ENCODE measurements at places on chromosomes 16 and 17.

GRCh38 chr16:11627822-11628457 is 40.3 kb upstream of the SNN start:
- no peak for DNase-seq

DNA sequence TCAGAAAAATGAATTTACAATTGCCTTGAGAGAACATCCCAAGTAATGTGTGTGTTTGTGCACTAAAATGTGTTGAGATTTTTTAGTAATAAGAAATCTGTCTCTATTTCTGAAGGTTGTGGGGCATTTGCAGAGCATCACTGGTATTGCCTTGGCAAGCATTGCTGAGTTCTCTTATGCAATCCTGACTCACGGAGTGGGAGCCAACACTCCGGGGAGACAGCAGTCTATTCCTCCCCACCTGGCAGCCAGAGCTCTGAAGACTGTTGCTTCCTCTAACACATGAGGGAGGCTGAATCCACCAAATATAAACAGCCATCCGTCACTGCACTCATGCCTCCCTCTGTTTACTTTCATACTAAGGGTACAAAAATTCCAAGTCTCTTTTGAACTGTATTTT is 10.6 kb downstream of the CNTD1 start:
- DNase-seq, result no peak

DNA sequence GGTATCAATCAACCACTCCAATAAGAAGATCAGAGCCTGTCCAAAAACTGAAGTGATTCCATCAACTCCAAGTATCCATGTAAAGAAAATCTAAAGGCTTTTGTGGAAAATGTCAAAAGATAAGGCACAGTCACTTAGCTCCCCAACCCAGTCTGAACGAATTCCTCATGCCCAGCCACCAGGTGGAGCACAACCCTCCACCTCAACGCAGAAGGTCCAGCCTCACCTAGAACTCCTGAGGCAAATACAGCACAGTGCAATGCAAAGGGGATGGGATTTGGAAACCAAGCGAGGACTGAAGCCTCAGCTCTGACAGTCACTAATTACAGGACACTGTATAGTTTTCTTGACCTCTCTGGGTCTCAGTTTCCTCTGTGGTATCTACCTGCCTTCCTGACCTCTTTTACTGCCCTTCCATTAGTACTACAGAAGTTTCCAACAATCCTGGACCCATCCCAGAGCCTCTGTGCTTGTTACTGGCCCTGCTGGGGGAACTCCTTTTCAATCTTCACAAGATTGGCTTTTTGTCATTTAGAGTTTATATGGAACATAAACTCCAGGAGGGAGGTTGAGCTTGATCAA is 2.0 kb downstream of the NCBP3 start:
- DNase-seq, result peak; percentile 38

DNA sequence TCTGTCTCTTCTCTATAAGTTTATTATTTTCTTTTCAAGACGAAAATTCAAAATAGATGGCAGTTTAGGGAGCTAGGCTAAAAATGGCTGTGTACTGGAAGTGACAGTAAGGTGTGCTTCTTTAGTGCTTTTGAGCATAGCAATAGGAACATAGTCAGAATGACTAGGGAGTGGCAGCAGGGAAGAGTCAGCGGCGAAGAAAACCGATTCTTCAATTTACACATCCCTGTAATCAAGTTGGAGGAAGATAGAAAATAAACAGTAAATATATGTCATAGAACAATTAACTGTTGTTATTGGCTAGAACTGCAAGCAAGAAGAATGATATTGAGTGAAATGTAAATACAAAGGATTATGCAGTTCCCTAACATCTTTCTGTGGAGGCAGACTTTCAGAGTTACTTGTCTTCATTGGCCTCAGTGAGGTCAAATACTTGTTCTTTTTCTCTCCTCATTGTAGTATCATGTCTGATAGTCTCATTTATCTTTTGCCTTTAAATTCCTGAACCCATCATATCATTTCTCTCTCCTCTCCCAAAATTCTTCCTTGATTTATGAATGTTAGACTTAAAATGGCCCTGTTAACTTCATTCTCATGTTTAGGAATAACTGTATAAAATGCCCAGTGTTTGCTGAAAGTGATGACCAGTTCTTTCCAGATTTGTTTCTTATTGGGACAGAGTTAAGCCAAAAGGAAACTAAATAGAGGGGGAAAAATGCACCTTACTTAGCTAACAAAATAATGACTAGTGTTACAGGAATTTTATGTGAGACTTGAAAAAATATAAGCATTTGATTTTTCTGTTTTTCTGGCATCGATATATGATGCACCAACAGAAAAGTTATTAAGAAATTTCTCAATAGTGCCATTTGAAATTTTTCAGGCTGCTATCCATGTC is 211.4 kb downstream of the BCAS3 start:
- no peak for DNase-seq

GRCh38 chr17:57953705-57954396 is 1.4 kb downstream of the CUEDC1 start:
- DNase-seq, result no peak

- no peak for DNase-seq
Observed at GRCh38 chr17:79865351-79866210, 26.3 kb upstream of the CBX4 start.

GRCh38 chr17:9444687-9445086 is 130.9 kb downstream of the STX8 start:
- no peak for DNase-seq

- no peak for DNase-seq
Observed at GRCh38 chr16:58503863-58504688, 4.1 kb downstream of the NDRG4 start.

DNA sequence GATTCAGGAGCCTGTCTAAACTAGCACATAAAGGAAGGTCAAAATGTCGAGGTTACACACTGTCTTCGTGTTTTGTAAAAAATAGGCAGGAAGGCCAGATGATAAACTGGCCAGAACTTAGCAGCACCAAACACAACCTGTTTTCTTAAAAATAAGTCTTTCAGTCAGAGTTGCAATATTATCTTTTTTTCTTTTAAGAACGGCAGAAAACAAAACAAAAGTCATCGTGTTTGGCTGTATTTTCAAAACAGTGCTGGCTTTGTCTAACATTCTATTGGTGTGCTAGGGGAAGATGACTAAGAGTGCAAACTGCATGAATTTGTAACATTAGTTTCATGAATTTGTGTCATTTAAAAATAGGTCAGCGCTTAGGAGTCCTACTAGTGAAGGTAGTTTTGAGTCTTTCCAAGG is 5.3 kb downstream of the MAF start:
- DNase-seq, result no peak
